Gastroesophageal sphincter (tissue), 4 donors: ENCODE measurements at places on chromosomes 4 and X. TPM values are rescaled to one million over a fixed set of nuclear protein-coding genes. Genes with fewer than 3 reads are reported as not detected.

Gene ARMCX4
- total RNA-seq = 9.0 TPM

Gene SORCS2
- total RNA-seq = 2.0 TPM

Gene SERTM2
- total RNA-seq = not detected

Gene DUSP21
- total RNA-seq = not detected

Gene RBM41
- 20.3 TPM for total RNA-seq

Gene ODAPH
- not detected for total RNA-seq

Gene MAGEE2
- total RNA-seq = not detected

Gene FAT4
- 38.3 TPM for total RNA-seq

Gene SLC10A4
- 0.27 TPM for total RNA-seq

Gene PNMA5
- not detected for total RNA-seq

Gene ZNF185
- 3.1 TPM for total RNA-seq
